Choroid plexus epithelial cell (primary cell): ENCODE measurements at places on chromosomes 7 and 10.
A peak's percentile ranks its signal among the peaks of the same experiment; 100 is the strongest.

GRCh38 chr7:84317536-84317935 lies 122.9 kb upstream of the SEMA3A start:
- DNase-seq, result no peak

- no peak for DNase-seq
Observed at GRCh38 chr10:32337350-32337749, 9.6 kb downstream of the EPC1 start.

GRCh38 chr10:13922586-13922985 lies 335.8 kb downstream of the PRPF18 start:
- peak; percentile 26 for DNase-seq

DNA sequence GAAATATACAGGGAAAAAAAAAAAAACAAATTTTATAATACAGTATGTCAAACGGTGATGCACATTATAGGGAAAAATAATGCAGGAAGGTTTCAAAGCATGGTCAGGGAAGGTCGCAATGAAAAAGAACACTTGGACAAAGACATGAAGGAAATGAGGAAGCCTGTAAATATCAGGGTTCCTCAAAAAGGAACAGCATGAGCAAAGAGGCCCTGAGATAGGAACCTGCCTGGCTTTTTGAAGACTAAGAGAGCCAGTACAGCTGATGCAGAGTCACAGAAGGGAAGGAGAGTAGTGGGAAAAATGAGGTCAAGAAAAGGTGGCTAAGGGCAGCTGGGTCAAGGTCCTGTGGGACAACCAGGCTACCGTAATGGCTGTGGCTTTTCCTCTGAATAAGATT lies 1.9 kb downstream of the VPS41 start:
- DNase-seq, result no peak

DNA sequence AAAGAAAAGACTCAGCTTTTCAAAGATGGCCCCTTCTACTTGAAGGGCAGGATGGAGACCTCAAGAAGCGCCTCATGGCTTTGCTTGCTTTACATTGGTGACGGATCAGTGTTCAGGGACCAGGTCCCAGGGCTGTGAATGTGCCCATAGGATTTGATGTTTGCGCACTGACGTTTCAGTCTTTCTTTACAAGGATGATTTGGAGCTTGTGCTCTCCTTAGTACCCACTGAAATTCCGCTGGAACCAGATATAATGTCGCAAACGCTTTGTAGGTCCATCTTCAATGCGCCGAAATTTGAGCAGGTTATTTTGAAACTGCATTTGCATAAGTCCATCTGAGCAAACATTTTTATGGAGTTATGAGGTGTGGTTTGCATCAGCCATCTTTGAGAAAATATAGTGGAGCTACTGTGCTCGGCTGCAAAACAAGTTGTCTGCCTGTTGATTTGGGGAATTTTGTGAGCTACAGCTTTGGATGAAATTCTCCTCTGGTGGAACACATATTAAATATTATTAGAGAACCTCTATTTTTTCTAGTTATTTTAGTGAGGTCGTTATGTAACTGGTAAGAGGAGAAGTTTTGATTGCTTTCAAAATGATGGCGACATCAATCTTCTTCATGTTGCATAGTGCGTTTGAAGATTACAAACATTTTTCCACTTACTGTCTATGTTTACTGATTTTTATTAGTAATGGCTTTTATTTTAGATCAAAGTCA lies 2.4 kb downstream of the RBM20 start:
- no peak for DNase-seq

- no peak for DNase-seq
Observed at GRCh38 chr7:80181411-80181810, 46.8 kb downstream of the GNAI1 start.

DNA sequence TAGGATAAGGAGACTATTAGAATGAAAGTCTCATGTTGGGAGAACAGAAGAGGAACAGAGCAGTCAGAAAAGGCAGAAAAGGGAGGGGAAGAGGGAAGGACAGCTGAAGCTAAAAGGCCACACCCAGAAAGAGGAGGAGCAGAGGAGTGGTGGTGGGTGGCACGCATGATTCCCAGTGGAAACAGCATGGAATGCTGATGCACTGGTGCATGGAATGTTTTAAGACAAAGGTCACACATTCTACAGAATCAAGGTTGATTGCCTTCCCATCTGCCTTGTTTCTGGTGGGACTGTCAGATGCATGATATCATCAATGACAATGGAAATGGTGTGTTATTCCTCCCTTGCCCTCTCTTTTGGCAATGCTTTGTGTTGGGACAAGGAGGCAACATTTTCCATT lies 285.4 kb upstream of the MKI67 start:
- DNase-seq, result no peak

DNA sequence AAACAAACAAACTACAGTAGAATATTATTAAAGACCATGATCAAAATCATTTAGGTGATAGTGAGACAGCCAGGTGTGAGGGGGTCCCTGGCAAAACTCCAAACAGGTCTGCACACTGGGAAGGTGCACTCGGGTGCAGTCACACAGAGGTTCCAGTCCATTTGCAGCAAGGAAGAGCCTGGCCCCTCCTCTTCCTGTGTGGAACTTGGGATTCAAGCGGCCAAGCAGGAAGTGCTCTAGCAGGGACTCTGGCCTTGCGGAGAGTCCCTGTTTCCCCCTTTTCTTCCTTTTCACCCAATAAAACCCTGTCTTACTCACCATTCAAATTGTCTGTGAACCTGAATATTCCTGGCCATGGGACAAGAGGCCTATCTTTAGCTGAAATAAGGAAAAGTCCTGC lies 181.8 kb downstream of the LRRTM3 start:
- no peak for DNase-seq

GRCh38 chr10:94066411-94066810 lies 72.7 kb downstream of the PLCE1 start:
- DNase-seq, result peak; percentile 65

GRCh38 chr7:37531225-37531624 lies 82.6 kb upstream of the ELMO1 start:
- DNase-seq, result no peak

DNA sequence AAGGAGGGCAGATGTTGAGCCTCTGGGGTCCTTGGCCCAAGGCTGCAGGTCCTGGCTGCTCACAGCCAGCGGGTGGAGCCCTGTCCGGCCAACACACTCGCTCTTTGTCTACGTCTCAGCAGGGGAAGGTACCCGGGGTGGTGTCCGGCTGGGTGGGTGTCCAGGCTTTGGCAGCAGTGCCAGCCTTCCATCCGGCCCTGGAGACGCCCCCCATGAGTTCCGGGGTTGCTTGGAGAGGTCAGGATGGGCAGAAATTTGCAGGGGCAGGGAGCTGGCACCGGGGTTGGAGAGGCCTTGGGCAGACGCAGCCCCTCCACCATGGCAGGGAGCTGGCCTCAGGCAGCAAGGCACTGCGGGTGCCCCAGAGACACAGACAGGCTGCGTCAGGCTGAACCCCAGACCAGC lies 42.2 kb upstream of the ELN start:
- no peak for DNase-seq

- no peak for DNase-seq
Observed at GRCh38 chr10:64463406-64463805, 942.2 kb downstream of the REEP3 start.

- no peak for DNase-seq
Observed at GRCh38 chr10:1137499-1138163, 81.4 kb downstream of the WDR37 start.

DNA sequence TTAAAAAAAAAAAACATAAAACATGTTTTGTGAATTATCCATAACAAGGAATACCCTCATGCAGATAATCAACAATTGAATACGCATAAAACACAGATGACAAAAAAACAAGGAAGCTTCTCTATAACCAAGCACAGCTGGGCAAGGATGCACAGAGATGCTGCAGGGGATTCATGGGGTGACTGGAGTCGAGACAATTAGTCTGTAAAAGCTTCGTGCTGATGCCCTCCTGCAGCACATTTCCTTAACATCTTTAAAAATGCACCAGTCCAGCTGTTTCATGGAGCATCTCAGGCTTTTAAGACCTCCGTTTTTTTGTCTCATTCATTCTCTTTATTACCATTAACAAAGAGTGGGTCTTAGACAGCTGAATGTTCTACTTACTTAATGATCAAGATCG lies 794.0 kb upstream of the C7orf33 start:
- DNase-seq, result no peak

DNA sequence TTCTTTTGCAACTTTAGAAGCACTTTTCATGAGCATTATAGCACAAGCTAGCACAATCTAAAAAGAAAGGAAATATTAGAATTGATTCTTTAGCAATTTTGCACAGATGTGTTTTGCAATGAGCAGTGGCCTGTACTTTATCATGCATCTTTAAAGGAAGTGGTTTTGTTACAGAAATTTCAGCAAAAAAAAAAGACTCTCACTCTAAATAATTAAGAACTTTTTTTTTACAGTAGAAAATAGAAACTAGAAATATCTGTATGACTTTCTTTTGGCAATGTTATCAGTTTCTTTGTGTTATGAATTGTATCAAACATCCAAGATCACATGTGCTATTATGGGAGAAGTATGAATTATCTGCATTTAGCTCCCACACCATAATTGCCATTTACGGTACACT lies 195.7 kb upstream of the KLF6 start:
- no peak for DNase-seq

- DNase-seq, result no peak
Observed at GRCh38 chr7:155477476-155477875, 19.5 kb downstream of the EN2 start.

DNA sequence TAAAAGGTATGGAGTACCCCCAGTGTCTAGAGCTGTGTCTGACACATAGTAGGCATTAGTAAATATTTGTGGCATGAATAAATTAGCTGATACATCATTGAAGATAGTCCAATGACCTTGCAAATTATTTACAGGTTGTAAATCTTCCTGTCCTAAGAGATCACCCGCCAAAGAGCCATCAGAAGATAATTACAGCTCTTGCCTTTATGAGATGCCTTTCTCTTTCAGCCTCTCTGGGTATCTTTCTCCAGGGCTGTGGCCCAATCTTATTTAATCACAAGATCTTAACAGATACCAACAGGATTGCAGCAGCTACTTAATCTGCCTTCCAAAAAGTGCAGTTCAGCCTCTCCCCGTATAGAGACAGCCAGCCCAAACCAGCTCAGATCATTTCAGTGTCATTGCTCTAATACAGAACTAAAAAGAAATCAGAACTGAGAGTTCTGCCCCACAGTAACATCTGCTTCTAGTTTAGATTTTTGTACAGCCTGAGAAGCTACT lies 41.5 kb downstream of the MYOF start:
- DNase-seq, result peak; percentile 60

DNA sequence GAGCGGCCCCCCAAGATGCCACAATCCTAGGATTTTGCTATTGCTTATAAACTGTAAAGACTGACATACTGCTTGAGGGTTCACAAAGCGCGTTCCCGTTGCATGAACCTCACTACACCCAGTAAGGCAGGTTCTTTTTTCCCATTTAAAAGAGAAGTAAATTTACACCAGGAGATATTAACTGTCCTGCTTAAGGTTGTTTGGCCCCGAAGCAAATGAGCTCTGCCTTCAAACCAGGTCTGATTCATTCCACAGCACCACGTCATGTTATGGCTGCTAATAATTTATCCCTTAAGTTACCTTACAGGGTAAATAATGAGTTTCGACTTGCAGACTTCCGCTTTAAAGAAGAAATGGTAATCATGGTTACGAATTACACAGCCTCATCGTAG lies 559 bp upstream of the FKBP14 start:
- DNase-seq, result peak; percentile 67

- DNase-seq, result no peak
Observed at GRCh38 chr7:67019562-67020390, 23.1 kb downstream of the TYW1 start.

GRCh38 chr10:43202657-43203447 lies 64.0 kb downstream of the RASGEF1A start:
- DNase-seq, result no peak

DNA sequence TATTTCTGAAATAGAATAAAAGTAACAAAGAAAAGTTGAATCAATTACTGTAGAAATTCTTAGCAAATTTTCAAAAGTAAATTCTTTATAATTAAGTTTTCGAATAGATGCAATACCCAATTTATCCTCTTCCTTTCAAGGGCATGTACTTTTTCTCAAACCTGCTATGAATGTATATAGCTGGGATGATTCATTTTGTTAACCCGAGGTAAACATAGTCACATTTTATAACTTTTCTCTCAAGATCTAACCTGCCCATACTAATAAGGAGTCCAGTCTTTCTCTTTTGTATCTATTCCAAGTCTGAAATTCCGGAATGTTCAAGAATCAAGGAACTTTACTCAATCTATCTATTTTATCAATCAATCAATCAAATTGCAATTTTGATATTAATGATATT lies 1072.9 kb downstream of the REEP3 start:
- DNase-seq, result no peak
